ENCODE measurements at places on chromosomes 12 and 14. TPM values are rescaled to one million over a fixed set of nuclear protein-coding genes. Genes with fewer than 3 reads are reported as not detected.

Gene KLHL33
- 0.04 TPM for total RNA-seq

Gene KIAA0586
- total RNA-seq: 11.9 TPM

Gene SDSL
- 2.3 TPM for total RNA-seq

Gene NUAK1
- 1.7 TPM for total RNA-seq

Gene TTC9
- 40.5 TPM for total RNA-seq

Gene APOF
- total RNA-seq: not detected

Gene PRH2
- total RNA-seq: not detected

Gene LHX5
- total RNA-seq: not detected

Gene DLST
- 75.7 TPM for total RNA-seq

Gene TBX3
- 2.4 TPM for total RNA-seq

Gene SERPINA12
- not detected for total RNA-seq

Gene PTPRR
- total RNA-seq: not detected

Gene VASH1
- total RNA-seq: 1.4 TPM

Gene GPR68
- total RNA-seq: 11.6 TPM

Gene ARHGEF25
- 1.5 TPM for total RNA-seq

Gene TMEM132D
- total RNA-seq: not detected

Gene RNF212B
- total RNA-seq: not detected

Gene OAS2
- 20.6 TPM for total RNA-seq

Gene KRT80
- total RNA-seq: 17.9 TPM

Gene SERPINA6
- not detected for total RNA-seq

Gene MIS18BP1
- total RNA-seq: 18.6 TPM

Gene RPGRIP1
- not detected for total RNA-seq

Gene SERPINA10
- total RNA-seq: not detected

Gene MRPL52
- total RNA-seq: 103 TPM

Gene NOVA1
- total RNA-seq: 0.72 TPM

Gene AQP2
- not detected for total RNA-seq

Gene B4GALNT1
- 0.04 TPM for total RNA-seq

Gene L2HGDH
- 6.0 TPM for total RNA-seq

Gene KRT2
- not detected for total RNA-seq

Gene ACSM4
- total RNA-seq: not detected

Gene PPP1R36
- 0.20 TPM for total RNA-seq

Gene PCNX1
- 22.9 TPM for total RNA-seq

Gene CLEC14A
- 4.1 TPM for total RNA-seq

Gene PTPRO
- total RNA-seq: 0.08 TPM

Measured in esophagus mucosa (tissue), 1 donor.